ENCODE measurements at places on chromosomes 1 and 21.

DNA sequence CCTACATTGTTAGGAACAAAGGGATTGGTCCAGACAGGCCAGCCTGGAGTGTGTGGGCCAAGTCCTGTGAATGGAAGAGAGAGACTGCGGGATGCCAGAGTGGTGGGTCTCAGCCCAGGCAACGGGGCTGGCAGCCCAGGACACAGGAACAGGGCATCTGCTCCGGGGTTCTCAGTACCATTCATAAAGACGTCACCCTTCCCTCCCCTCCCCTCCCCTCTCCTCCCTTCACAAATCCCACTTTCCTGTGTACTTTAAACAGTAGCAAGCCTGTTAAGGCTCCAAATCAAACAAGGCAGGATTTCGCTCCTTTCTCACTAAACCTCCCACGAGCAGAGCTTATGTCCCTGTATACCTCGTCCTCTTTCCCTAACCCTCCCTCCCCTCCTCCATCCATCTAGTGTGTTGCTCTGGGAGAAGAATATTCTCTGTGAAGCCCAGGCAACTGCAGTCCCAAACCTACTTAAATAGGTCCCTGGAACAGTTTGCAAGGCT is 4.2 kb upstream of the PLXNA2 start:
- DNase-seq, result no peak

- DNase-seq, result no peak
Observed at GRCh38 chr1:158126425-158126824, 54.3 kb upstream of the CD1D start.

DNA sequence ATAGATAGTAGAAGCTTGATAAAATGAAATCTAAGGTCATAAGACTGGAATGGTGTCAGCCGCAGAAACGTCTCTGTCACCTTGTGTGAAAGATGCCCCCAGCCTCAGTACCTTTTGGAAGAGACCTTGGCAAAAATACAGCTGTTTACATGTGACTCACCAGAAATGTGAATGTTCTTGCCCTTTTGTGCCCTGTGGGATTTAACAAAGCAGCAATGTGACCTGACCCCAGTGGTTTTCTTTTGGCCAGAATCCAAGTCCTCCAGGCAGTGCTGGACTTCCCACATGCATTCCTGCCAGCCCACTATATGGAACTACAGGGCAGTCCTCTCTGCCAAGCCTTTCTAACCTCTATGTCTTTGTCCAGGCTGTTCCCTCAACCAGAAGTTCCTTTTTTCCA is 27.2 kb upstream of the LRRC8C start:
- DNase-seq, result no peak

DNA sequence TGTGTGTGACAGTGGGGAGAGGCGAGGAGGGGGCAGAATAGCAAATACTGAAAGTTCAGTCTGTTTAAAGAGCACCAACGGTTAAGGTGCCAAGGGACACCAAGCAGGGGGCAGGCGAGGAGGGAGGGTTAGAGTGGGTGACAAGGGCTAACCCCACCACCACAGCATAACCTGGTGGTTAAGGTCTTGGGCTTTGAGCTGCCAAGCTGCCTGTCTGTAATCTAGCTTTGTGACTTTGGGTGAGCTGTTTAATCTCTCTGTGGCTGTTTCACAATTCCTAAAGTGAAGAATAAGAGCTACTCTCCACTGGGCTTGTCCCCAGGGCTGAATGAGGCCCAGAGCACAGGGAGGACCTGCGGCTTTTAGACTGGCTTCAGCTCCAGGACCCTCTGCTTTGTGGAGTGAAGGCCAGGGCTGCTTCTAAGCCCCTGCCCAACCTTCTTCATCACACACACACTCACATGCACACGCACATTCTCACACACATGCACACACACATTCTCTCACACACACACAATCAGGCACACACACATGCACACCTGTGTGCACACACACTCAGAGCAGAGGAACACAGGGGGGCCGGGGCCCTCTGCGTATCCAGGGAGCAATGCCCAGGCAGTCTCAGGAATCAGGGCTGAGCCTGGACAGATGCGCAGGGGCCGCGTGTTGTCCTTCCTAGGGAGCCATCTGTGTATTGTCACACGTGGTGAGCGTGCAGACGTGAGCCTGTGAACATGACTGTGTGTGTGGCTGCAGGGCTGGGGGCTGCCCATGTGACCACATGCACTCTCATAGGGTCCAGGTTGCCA is 101.6 kb upstream of the TARDBP start:
- no peak for DNase-seq

- no peak for DNase-seq
Observed at GRCh38 chr1:13570924-13571323, 12.7 kb upstream of the PDPN start.

DNA sequence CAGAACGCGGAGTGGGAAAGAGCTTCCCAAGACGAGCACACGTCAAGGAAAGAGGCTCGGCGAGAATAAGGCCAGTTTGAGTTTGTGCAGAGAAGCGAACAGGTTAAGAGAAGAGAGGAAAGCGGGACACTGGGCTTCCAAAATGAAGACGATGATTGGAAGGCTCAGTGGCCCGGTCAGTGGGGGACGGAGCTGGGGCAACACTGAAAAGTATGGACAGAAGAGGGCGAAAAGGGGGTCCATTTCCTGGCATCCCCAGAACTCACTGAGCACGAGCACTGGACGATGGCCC is 258 bp downstream of the CCT3 start:
- no peak for DNase-seq

DNA sequence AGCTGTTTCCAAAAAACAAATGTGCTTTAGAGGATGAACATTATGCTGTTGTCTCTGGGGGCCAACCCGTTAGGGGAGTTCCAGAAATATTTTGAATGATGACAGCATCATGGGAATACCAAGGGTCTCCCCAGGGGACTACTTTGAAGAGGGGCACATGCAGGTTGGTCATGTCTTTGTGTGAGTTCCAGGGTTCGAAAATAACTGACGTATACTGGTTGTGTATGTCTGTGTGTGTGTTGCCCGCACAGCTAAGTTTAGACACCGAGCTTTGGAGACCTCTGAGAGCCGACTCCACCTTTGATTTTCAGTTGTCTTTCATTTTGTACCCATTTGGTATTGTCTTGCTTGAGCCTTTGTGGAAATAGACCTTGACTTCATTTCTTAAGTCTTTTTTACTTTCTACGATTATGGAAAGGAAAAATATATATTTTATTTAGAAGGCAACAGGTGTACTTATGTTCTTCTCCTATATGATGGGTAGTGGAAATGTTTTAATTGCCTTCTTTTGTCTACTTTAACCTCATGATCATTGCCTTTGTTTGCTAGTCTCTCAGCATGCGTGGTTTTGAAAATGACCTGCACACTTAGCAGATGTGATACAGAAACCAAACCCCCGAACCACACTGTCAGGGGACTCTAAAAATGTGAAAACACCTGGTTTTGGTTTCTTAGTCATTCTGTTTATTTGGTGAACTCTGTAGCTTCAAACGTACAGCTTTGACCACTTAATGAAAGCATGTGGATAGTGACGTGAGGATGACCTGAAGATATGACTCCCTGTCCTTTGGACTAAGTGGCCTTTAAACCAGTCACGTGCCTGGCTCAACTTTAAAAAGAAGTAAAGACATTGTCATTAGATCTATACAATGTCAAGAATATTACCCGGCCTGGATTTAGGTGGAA is 56.5 kb downstream of the GALNT2 start:
- no peak for DNase-seq

DNA sequence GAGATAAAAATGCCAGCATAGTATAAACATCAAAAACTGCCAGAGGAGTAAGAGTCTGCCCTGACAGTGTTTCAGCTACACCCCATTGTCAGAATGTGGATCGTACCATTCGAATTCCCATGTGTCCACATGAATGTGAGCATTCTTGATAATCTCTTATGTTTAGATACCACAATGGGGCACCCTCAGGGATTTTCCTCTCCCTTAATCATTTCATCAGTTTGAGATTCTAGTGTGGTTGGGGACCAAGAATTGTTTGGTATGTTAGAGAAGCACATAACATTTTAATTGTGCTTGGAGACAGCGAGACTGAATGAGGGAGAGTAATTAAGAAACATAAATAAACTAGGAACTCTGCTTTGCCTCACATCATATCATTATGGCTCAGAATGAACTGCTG is 120.2 kb downstream of the ZC3H11B start:
- DNase-seq, result no peak

DNA sequence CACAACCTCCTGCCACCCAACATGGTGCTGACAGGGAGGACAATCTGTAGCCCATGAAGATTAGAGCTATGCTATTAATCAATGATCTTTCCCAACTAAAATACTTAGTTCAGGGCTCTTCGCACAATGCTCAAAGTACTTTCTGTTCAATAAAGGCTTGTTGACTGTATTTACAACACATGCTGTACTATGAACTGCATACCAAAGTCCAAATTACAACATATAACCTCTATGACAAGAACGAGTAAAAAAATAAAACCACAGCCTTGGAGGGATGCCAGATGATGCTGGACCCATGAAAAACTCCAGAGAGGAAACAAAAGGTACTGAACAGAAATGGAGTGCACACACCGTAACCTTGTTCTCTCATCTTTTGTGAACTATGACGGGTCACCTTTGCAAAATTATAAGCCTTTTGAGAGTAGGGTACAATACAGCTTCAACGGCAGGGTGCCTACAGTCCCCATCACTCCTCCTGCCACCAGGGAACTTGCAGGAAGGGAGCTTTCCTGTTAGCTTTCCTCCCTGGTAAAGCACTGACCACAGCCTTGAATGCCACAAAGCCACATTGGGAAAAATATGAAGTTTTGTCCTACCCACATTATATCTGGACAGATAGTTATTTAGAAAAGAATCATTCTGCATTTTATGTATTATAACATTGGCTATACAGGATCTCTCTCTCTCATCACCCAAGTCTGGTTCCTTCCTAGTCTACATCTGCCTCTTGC is 175.6 kb downstream of the NRIP1 start:
- no peak for DNase-seq

DNA sequence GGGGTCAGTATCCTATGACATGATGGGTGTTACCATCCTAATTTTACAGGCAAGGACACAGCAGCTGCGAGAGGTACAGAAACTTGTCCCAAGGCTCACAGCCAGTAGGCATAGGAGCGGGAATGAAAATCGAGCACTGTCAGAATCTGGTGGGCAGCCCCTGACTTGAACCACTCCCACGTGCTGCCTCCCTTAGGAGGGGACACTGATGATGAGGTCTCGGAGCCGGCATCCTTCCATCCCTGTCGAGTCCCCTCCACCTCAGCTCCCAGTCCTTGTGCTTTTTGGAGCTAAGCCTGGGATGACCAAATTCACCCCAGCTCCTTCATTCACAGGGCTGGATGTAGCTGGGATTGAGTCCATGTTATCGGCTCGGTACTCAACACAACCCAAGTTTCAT is 49.0 kb downstream of the B3GALT5 start:
- no peak for DNase-seq

- peak; percentile 33 for DNase-seq
Observed at GRCh38 chr1:5650283-5651026, 341.8 kb downstream of the NPHP4 start.

DNA sequence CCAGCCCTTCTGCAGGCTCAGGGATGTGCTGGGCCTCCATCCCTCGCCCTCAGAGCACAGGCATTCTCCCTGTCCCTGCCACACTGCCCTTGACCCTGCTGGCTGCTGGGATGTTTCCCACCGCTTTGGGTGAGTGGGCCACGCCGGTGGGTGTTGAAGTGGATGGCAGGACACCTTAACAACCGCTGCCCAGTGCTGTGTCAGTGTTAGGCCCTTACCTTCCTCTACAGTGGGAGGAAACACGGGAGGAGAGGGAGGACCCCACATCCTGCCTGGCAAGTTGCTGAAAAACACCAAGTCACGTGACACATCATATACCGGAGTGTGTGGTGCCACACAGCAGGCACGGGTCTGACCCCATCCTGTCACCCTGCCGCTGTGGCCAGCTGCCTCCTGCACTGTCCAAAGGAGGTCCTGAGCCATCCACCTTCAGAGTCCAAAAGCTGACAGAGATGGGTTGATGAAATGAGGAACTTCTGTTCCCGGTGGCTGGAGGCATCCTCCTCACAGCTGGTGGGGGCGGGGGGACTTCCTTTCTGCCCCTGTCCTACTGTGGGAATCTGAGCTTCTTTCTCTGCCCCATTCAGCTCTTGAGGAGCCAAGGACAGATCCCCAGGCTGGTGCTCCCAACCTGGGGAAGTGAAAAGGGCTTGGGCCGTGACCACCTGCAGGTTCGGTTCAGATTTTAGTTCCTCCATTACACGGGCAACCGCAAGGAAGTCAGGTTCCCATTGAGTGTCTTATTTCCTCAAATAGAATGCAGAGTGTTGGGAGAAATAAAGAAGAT is 3.2 kb upstream of the THEMIS2 start:
- no peak for DNase-seq

- no peak for DNase-seq
Observed at GRCh38 chr1:168470901-168471431, 72.8 kb downstream of the XCL2 start.

- no peak for DNase-seq
Observed at GRCh38 chr1:59018860-59019259, 235.0 kb upstream of the JUN start.

DNA sequence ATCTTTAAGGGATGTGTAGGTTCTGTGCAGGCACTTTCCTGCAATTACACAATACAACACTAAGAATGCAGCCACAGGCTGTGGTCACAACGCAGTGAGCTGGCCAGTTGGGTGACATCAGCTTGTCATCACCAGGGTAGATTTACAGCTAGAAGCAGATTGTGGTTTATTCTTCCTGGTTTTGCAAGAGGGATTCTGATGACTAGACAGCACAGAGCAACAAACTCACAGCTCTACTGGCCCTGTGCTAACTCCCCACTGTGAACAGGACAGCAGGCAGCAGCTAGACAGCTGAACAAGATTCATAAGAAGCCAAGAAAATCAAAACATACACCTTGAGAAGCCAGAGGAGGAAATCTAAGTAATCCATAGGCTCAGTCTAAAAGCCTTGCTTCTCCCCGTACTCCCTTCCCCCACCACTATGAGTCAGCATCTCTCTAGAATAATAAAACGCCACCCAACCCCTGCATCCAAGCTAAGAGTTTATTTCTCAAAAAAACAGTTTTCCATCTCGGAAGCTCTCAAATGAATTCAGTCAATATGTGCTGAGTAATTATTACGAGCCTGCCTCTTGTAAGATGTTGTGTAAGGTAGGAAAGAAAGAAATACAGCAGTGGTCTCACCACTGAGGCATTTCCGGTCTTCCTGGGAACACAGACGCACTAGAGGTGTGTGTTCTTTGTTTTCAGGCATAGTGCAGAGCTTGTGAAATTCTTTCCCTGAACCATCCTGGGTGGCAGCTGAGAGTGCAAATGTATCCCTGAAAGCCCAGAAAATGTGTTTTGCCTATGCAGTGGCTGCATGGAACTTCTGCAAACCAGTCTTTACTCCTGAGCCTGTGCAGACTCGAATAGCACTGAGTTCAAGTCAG is 162.8 kb downstream of the NTPCR start:
- peak; percentile 76 for DNase-seq

DNA sequence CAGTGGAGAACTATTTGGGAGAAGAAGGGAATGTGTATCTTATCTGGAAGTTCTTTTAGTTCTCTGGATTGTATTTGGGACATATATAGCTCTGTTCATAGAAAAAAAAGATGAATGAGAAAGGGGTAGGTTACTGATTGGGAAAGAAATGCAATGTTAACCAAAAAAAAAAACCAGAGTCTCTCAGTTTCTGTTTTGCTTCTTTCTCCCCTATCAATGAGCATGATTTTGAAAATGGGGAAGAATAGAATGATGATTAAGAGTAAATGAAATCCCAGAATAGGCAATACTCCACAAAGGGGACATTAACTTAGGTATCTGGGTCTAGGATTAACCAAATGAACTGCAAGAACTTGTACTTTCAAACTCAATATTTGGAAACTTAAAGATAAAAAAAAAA is 92.9 kb downstream of the RHOU start:
- no peak for DNase-seq

Data from renal cortex interstitium (tissue), 15 donors.